Progenitor cell of endocrine pancreas (in vitro differentiated cells): ENCODE measurements at places on chromosomes 2 and 18.

- peak; percentile 4 for DNase-seq
Measured at GRCh38 chr2:239832490-239833268, 192.5 kb downstream of the NDUFA10 start.

DNA sequence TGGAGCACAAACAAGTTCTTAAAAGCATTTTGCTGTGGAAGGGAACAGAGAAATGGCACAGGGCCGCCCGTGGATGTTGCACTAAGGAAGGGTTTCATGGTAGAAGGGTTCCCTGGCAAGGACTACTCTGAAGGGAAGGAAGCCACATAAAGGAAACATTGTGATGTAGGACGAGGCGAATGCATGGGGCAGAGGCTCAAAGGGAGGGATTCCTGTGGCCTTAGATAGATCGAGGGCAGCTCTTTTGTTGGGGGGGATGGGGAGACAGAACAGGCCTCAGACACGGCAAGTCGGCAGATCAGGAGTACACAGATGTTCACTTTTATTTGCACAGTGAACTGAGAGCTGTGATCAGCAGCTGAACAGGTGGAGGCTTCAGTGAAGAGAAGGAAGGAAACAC is 205.4 kb downstream of the SNTG2 start:
- no peak for DNase-seq

GRCh38 chr2:217736776-217737550 is 265.8 kb downstream of the TNS1 start:
- DNase-seq, result no peak

DNA sequence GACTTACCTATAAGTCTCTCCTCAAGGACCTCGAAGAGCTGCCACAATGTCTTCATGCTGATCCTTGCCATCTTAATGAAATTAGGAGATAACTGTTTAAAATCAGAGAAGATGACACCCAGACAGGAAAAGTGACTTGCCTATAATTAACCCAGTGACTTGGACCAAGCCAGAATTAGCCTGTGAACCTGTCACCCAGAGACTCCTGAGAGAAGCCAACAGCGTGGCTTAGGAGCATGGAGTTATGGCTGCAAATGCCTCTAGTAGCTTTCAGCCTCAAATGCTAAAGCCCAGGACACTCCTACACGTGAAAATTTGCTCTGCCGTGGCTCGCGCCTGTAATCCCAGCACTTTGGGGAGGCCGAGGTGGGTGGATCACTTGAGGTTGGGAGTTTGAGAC is 104.2 kb downstream of the GBX2 start:
- no peak for DNase-seq

- DNase-seq, result no peak
Measured at GRCh38 chr2:59584958-59585357, 968.5 kb downstream of the BCL11A start.

- DNase-seq, result no peak
Measured at GRCh38 chr2:163669506-163669905, 66.3 kb downstream of the FIGN start.

DNA sequence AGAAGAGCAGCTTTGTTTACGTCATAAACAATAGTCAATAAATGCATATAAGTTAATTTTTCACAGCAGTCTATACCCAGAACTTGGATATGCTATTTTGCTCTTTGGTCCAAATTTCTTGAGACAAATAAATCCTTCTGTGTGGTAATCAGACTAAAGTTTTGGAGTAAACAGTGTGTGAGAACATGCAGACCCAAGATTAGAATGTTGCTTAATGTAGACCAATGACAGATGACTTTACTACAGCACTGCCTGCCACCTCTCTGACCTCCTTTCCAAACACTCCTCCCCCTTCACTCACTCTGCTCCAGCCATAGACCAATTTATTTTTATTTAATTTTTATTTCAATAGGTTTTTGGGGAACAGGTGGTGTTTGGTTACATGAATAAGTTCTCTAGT is 115.3 kb upstream of the TANK start:
- no peak for DNase-seq

- no peak for DNase-seq
Measured at GRCh38 chr2:183162362-183162761, 38.1 kb downstream of the NUP35 start.

DNA sequence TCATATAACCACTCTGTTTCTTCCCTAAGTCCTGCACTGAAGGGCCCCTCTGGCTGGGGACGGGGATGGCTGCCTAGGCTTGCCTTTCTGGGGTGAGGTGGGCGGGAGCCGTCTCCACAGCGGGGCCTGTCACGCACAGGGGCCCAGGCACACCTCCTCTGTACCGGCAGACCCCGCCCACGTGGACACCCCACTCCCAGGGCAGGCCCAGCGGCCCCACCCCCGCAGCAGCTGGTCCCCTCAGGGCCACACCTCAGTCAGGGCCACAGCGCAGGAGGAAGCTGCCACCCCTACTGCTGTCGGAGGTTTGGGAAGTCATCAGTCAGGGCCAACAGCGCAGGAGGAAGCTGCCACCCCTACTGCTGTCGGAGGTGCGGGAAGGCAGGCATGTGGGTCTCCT is 257.6 kb upstream of the RAB6C start:
- DNase-seq, result no peak

DNA sequence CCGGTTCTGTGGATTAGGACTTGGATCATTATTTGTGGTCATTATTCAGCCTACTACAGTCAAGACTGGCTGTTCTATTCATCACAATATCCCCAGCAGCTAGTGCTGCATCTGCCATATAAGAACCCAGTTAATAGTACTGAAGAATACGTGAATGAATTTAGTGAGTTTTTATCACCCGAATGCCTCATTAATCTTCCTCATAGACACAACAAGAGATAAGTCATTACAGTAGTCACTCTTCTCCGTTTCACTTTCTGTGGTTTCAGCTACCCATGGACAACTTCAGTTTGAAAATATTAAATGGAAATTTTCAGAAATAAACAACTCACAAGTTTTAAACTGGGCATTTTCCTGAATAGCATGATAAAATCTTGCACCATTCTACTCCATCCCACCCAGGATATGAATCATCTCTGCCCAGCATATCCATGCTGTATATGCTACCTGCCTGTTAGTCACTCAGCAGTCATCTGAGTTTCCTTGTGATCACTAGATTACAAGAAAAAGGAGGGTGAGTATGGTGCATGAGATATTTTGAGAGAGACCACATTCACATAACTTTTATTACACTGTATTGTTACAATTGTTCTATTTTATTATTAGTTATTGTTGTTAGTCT is 363.7 kb upstream of the CHAC2 start:
- no peak for DNase-seq

DNA sequence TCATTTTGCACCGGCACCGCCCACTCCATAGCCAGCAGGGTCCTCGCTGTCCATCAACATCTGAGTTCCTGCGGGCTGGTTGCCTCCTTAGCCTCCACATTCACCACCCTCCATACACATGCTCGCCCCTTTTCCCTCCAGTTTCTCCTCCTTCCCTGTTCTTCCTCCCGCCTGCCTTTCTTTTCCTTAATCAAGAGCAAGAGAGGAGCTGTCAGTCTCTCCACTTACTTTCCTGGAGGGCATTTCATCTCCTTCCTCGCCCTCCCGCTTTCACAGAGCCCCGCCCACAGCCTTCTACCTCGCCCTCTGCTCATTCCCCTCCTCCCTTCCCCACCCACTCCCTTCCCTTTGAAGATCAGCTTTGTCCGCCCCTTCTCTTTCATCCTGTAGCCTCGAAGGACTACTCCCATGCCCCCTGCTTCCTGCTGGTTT is 13.8 kb upstream of the ZBTB7C start:
- no peak for DNase-seq

DNA sequence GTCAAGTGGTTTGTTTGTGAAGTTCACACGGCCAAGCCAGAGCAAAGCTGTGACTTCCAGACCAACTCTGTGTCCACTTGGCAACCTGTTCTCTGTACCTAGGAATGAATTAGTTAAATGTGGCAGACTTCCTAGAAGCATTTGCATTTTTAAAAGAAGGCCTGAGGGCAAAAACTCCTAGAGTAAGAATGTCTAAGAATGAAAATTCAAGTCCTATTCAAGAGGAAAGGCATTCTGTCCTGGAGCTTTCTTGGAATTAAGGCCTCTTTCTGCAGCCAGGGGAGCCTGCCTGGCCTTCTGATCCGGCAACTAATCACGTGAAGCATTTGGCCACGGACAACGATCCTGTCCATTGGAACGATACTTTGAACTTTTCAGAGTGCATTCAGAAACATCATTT is 155.0 kb downstream of the SETBP1 start:
- no peak for DNase-seq

GRCh38 chr18:79317703-79318102 is 78.0 kb upstream of the NFATC1 start:
- no peak for DNase-seq

- DNase-seq, result no peak
Measured at GRCh38 chr18:66167829-66168684, 417.2 kb downstream of the CDH7 start.

DNA sequence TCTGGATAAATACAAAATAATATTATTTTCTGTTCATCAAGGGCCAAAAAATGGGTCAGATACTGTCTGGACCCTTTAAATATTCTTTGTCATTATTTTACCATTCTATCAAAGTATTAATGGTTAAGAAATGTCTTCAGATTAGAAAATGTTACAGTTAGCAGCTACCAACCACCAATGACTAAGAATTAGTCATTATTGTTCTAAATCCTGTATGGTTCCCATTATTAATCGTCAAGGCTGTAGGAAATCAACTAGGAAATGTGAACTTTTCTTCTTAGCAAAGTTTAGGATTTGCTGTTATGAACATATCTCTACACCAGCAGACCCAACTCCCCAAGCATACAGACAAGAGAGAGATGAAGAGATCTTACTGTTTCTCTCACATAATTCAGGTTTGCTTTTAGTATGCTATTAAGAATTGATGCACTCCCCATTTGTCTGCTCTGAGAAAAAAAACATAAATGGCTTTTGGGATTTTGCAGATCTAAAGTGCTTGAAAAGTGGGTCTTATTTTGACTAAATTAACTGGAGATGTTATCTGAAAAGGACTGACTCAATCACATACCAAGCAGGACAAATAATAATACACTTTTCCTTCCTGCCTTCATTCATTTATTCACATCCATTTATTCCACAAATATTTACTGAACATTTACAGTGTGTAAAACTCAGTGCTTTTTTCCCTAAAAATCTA is 147.7 kb downstream of the PPP1R1C start:
- DNase-seq, result no peak

DNA sequence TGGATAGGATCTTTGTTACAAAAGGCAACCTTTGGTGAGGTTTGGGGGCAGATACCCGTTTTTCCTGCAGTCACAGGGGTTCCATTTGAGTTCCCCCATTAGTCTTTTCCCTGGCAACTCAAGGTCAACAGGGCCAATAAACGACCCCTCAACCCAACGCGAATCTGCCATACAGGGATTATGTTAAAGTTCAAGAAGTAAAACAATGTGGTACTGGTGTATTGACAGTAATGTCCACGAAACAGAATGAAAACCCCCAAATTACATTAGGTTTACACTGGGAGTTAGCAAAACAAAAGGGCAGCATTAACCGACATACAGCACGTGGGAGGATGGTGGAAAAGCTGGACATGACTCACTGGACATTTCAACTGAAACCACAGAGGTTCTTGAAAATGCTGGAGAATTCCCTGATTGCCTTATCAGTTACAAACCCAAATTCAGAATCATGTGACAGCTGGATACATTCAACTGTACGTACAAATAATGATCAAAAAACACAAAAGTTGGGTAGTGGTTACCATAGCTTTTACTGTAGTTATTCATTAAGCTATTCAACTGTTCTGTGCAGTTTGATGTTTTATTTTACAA is 4.9 kb upstream of the IMP4 start:
- no peak for DNase-seq

DNA sequence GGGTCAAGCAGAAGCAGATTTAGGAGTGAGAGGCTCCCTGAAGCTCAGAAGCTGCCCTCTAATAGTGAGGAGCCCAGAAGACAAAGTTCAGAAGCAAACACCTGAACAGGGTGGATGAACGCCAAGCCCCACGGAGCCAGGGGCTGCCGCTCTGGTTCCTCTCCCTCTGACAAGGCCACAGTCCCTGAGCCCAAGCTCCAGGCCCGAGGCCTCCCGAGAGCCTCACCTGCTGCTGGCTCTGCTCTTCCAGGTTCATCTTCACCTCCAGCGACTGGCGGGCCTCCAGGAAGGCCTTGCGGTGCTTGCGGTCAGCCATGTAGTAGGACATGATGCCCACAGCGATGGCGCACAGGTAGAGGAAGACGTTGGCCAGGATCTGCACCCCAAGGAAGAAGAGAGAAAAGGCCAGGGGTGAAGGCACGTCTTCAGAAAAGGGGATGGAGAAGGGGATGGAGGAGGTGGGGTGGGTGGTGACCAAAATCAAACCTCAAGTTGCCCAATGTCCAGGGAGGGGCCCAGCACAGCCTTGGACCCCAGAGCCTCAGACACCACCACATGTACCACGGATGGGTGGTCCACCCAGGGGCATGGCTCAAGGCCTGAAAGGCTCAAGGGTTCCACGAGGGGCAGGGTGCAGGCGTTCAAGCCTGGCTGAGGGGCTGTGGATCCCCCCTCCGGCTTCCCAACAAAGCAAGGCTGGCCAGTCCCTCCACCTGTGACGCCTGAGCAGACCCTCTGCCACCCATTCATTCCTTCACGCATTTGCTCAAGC is 47.5 kb downstream of the ADCY3 start:
- no peak for DNase-seq

GRCh38 chr2:237075749-237076599 is 9.7 kb upstream of the COPS8 start:
- DNase-seq, result no peak

DNA sequence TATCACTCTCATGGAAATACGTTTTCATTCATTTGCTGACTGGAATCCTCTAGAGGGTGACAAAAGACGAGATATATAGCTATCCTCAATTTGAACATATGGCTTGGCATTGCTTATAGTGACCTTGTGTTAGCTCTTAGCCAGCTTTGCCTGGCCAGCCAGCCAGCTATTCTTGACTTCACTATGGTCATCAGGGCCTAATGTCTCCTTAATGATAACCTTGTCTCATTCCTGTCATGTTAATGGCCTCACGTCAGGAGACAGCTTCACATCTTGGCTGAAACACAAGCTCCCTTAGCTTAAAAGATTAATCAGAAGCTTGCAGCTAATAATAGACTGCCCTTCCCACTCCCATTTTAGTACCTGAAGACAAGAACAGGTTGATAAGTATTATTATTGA is 1517.5 kb upstream of the PIK3C3 start:
- no peak for DNase-seq

DNA sequence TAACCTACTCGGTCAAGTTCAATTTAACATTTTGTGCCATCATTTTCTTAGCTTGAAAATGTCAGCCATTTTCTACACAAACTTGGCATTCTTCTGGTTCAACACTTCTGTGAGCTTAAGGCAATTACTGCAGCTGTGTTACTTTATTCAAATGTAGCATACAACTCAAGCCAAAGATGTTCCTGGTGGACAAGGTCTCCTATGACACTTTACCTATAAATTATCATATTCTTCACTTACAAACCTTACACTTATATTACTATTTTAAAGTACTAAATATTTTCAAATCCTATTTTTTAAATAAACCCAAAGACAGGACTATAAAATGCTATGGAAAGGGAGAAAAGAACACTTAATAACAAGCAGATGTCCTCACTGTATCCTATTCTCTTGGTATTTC is 1045.3 kb downstream of the TSN start:
- DNase-seq, result no peak
